NCI-H1105 (cell line): ENCODE measurements at places on chromosomes 5 and 9.

GRCh38 chr5:15383469-15383868, 116.5 kb upstream of the FBXL7 start:
- DNase-seq, result no peak

DNA sequence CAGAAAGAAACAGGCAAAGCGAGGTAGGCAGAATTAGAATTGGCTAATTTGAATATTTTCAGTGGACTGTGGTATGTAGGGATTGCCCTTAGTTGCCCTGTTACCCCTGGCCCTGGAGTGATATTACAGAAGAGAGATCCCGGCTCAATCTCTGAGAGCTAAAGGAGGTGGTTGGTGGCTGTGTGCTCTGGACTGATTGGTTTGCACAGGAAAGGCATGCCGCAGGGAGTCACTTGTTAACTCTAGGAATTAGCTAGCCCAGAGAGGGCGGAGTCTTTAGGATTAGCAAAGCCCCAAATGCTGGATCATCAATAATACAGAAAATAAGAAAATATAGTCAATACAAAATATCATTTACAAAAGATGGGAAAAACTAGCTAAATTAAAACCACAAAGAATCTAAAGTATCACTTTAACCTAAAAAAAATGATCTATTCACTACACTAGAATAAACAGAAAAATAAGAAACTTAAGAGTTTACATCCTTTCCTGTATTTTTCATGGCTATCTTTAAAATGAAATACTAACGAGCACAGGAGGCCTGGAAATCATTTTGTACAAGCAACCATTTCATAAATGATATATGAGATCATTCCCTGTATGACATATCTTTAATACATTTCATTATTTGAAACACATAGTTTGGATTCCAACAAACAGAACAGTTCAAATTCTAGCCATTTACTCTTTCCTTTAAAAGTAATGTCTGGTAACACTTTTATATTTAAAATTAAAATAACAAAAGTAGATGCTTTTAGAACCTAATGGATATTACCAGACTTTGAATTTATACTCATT, 71.1 kb downstream of the GNAQ start:
- DNase-seq, result no peak

DNA sequence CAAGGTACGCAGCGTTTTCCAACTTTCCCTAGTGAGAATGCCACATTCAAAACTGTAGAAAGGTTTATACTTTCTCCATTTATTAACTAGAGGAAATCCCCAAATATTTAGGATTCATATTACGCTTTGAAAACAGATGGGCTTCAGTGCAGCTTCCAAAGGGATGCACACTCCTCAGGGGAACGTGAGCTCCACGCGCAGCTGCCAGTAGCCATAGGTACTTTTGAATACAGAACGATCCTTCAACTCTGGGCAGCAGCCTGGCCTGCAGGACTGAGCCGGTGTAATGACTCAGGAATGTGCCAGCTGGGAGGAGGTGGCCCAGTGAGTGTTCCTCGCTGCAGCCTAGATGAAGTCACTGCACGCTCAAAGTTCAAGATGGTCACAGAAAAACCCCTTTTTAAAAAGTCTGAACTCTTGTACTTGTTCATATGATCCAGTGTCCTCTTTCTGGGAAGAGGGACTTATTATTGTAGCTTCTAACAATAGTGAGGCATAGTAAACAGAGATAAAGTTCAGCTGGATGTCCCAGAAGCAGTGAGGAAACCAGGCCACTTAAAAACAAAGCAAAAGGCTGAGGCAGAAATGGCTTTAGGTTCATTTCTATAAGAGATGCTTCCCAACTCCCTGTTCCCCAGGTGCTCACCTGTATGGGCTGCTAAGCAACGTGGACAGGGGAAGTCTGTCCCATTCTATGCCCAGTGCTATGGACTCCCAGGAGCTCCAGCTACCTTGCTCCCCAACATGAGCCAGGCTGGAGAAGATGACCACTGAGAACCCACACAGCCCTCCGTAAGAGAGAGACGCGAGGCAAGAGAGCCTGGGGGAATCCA, 130.0 kb downstream of the LHFPL2 start:
- no peak for DNase-seq

DNA sequence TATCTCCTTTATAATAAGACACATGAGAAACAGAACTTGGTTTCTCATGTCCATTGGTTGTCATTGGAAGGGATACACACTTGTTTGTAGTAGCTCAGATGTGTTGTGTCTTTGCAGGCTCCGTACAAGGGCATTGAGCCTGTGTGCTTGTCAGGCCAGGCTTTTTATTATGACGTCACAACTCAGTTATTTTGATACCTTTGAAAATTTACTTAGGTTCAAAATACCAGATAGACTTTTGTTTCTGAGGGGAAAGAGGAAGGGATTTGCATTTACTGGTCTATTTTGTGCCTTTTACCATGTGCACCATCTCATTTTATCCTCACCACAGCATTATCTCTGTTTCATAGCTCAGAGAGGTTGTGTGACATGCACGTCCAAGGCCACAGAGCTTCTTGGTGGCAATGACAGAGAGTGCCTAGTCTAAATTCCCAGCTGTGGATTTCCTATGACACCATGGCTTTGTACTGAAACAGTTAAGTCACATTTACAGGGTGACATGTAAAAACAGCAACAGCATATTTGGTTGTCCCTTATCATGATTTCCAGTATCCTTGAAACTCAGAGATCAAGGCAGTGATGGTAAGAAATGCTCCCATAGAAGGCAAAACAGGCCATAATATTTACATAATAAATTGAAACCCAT, 268.7 kb downstream of the AOPEP start:
- DNase-seq, result no peak

DNA sequence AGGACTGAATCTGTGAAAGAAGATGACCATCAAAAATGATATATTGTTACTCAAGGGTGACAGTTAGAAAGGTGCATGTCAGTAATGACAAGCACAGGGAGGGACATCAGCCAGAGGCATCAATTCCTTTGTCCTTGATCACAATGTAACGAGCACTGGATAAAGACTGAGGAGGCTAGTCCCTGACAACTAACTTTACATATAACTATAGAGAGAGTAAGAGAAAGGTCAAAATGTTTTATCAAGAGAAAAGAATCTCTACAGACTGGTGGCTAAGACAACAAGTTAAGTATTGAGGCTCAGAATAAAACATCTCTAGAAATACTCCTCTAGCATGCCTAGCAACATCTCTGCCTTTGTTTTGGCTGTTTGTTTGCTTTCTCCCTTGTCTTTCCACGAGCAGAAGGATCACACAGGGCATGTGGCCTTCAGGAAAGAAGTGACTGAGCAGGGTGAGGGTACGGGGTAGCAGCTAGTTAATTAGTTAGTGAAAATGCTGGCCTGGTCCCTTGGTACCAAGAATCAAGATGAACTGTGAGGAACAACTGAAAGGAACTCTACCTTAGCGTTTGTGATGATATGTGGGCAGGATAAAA, 724.1 kb upstream of the MEF2C start:
- no peak for DNase-seq

DNA sequence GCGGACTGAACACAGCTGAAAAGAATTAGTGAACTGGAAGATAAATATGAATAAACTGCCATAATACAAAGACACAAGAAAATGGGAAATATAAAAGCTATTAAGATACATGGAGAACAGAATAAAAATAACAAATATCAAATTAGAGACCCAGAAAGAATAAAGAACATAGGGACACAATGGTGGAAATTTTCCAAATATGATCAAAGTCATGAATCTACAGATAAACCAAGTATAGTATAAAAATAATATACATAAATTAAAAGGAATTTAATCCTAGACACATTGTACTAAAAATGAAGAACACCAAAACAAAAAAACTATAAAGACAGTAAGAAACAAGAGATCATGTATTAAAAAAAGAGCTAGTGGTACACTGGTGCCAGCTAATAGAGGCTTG, 194.9 kb downstream of the MLLT3 start:
- DNase-seq, result no peak

GRCh38 chr5:36561601-36562000, 44.8 kb upstream of the SLC1A3 start:
- DNase-seq, result no peak

DNA sequence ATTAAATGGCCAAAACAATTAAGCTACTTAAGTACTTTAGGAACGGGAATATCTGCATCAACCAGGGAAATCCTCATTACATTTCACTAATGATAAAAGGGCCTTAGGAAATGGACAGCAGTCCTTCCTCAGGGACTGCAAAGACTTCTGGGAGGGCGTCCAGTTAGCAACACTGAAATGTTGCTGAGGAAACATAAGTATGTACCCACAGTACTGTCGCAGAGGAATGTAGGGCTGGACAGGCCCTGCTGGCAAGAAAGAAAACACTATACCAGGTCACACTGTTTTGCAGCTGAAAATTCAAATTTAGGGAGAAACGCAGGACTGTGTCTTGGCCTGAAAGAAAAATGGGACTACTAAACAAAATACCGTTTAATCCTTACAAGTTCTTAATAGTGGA, 1.3 kb downstream of the C5orf15 start:
- no peak for DNase-seq

- no peak for DNase-seq
These were observed 4.7 kb downstream of the SKP2 start for GRCh38 chr5:36156619-36157018.

- no peak for DNase-seq
These were observed 45.1 kb upstream of the GLIS3 start for GRCh38 chr9:4344946-4345345.

- no peak for DNase-seq
These were observed 85.8 kb upstream of the S1PR3 start for GRCh38 chr9:88905506-88905905.

GRCh38 chr5:128271859-128272464, 188.4 kb downstream of the SLC12A2 start:
- no peak for DNase-seq

GRCh38 chr9:113770396-113770795, 105.7 kb upstream of the ZNF618 start:
- DNase-seq, result no peak

GRCh38 chr5:138366632-138367382, 14.3 kb downstream of the KDM3B start:
- no peak for DNase-seq

DNA sequence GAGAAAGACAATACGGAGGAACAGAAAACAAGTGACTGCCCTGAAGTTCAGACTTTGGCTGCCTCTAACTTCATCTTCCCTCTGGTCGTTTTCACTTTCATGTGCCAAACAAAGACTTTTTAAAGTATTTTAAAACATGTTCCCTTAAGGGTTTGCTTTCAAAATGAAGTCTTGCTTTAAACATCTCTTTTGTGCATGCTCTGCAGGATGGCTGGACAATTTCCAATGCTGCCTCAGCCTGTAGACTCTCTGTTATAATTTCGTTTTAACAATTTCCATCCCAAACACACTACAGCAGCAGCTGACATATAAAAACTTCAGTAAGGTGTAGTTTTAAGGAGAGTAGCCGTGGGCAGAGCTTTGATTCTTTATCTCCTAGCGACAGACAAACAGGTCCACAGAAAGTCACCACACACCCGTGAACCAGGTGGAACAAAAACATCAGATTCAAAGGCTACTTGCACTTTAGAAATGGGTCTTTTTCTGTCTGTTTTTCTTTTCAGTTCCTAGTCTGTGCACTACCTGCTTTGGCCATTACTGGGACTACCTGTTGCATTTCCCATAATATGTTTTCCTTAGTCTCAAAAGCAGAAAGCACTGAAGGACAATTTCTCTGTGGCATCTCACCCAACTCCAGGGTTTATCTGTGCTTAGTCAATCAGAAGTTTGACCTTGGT, 308.9 kb downstream of the DTWD2 start:
- DNase-seq, result no peak

DNA sequence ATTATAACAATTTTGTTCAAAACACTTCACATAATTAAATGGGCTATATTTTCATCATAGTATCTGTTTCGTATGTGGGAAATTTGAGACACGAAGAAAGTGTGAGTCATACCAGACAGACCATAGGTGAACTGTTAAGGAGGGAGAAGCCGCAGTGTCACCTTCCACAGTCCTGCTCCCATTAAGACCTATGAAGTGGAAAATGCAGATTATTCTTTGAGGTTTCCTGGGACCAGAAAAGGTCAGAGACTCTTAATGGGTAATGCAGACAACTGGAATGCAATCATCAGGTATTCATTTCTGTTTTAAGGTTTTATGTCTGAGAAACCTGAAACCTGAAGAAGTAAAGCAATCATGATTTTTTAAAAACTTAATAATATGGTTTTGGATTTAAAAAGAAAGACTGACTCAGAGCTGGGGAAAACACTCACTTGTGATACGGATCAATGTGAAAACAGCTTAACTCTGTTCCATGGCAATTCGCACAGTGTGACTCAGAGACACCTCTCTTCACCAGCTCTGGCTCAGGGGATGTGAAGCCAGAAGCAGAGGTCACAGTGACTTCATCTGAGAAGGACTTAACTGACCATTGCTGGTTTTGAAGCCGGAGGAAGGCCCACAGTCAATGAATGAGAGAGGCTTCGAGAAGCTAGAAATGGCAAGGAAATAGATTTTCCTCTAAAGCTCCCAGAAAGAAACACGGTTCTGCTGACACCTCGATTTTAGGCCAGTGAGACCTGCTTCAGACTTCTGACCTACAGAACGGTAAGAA, 17.2 kb upstream of the GCNT1 start:
- no peak for DNase-seq

DNA sequence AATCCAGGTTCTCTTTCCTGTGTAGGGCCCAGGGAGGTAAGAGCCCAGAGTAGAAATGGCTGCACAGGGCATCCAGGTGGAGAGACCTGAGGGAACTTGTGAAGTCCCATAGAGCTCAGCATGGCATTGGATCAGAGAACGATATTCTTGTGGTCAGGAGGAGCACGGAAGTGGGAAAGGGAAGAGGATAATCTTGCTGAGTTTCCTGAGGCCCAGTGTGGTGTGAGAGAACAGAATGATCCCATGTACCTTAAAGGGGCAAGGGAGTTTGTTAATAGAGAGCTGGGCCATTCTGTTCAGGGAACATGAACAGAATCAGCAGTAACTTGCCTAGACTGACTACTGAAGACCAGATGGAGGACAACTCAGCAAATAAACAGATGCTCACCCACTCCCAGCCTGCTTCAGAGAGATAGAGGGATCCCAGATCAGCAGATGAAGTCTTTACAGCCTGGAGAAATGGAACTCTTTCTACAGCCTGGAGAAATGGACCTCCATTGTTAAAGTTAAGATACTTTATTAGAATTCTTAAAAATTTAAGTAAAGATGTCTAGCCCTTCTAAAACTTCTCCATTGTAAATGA, 119.7 kb upstream of the ELL2 start:
- DNase-seq, result no peak

DNA sequence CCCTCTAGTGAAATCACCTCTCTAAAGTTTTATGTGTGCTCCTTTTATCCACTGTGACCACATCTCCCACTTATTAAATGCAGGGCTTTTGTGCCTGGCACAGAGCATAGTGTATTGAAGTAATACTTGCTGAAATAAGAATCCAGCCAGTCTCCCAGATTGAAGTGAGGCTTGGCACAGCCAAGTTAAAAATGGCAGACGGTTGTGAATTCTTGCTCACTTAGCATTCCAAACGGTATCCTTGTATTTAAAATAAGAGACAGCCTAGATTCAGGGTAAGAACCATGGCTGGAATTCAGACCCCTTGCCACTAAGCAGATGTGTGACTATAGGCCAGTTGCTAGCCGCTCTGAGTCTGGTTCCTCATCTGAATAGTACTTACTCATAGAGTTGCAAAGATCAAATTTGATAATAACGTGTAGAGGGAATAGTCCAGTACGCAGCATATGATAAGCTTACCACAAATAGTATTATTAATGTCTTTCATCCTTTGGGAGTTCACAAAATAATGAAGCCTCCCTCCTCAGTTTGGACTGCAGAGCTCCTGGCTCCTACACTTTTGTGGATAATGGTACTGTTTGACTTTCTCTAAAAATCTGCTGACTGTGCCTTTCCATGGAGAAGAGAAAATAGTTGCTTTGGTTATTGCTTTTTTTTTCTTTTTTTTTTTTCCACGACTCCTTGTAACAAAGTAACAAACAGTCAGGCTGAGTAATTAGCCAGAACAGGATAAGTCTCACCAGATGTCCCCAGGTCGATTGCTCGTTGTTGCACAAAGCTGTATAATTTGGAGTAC, 51.5 kb downstream of the FGF1 start:
- no peak for DNase-seq
